EH (cell line): ENCODE measurements at places on chromosomes 7 and 10.

DNA sequence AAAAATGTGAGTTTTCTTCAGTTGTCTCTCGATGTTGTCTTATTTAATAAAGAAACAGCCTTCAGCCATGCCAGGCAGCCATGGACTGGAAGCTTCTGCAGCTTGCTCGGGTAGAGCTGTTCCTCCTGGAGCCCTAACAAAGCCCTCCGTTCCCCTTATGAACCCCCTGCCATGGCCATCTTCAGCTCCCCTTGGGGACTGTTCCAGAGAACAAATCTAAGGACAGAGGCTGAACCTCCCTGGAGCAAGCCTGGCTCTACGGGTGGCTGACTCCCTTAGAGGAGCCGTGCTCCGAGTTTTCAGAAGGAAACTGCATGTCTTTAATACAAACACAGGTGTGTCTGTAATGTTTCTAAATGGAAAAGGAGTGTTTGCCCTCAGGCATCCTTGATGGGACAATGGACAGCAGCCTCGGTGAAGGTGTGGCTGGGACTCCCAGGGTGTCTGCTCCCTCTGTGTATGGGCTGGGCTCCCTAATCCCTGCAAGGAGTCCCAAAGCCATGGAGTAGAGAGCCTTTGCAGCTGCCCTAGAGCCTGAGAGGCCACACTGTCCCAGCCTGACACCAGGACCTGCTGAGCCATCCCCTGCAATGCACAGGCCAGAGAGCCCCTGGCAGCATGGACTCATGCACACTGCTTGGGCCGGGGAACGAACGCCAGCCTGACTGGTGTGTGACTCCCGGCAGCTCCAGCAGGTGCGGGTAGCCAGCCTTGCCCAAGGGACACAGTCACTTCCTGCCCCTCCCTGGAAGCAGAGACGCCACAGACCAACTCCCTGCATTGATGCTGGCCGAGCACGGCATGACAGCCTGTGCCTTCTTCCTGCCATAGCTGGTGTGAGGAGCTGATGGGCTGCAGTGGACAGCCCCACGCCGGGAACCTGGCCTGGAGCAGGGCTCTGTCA is 381.8 kb downstream of the TCERG1L start:
- DNase-seq: no peak

DNA sequence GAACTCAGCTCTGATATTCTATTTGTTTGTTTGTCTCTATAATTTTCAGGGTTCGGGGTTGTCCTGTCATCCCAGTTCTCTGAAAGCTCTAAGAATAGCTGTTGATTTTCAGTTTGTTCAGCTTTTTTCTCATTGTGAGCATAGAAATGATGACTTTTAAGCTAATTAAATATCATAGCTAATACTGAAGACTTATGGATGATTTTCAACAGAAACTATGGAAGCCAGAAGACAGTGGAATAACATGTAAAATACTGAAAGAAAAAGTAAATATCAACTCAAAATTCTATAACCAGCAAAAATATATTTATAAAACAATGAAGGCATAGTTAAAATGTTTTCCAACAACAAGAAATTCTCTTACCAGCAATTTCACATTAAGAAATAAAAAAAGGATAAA is 96.4 kb upstream of the ETV1 start:
- no peak for DNase-seq

DNA sequence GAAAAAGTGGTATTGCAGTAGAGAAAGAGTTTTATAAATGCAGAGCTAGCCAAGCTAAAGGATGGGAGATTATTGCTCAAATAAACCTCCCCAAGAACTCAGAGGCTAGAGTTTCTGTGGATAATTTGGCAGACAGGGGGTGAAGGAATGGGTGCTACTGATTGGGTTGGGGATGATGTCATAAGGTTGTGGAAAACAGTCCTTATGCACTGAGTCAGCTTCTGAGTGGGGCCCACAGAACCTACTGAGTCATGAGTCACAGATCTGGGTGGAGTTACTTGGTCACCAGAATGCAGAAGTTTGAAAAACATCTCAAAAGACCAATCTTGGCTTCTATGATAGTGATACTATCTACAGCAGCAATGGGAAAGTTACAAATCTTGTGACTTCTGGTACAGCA is 1146.7 kb downstream of the TYW1 start:
- no peak for DNase-seq

DNA sequence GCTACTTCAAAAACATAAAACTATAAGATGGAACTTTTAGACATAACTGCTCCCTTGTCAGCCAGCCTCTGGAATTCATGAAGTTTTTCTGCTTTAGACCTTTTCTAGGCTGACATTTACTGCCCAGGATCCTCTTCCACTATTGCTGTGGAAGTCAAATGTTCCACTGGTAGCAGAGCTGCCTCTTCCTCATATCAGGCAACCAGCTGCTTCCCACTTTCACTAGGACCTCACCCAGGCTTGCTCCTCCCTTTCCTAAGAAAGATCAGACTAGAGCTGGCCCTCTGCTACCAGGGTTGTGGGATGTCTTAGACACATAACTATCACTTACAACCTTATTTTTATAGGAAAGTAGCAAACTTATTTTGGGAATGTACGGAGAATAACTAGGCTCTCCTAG is 121.5 kb downstream of the CTTNBP2 start:
- DNase-seq: no peak

DNA sequence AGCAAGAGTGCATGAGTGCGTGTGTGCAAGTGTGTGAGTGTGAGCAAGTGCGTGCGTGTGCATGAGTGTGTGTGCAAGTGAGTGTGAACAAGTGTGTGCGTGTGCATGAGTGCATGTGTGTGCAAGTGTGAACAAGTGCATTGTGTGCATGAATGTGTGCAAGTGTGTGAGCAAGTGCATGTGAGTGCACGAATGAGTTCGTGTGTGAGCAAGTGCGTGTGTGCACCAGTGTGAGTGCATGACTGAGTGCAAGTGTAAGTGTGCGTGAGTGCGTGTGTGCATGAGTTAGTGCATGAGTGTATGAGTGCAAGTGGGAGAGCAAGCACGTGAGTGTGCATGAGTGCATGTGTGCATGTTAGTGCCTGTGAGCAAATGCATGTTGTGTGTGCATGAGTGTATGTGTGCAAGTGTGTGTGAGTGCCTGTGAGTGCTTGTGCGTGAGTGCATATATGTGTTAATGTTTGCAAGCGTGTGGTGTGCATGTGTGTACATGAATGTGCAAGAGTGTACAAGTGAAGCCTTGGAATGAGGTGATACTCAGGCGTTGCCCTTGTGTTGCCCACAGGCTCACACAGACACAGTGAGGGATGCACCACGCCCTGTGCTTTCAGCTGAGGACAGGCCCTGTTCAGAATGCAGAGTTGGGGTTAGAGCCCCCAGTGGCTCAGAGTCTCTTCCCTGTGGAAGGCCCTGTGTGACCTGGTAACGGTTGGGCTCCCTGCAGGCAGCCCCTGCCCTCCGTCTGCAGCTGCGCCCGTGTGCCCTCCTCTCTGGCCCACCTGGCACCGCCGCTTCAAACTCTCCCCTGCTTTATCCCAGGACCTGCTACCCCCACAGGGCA is 97.1 kb downstream of the NKX6-2 start:
- no peak for DNase-seq

GRCh38 chr7:151432658-151433521 is 7.1 kb downstream of the CRYGN start:
- DNase-seq: no peak

- no peak for DNase-seq
These were observed 560.0 kb upstream of the GALNT17 start for GRCh38 chr7:70571961-70572360.
